ENCODE measurements at places on chromosomes 1 and 21. TPM values are rescaled to one million over a fixed set of nuclear protein-coding genes. Genes with fewer than 3 reads are reported as not detected.

The PRAMEF13 gene
- total RNA-seq, result not detected

The KIF21B gene
- 55.9 TPM for total RNA-seq

The HES2 gene
- total RNA-seq, result 1.1 TPM

The BNIPL gene
- 0.89 TPM for total RNA-seq

The UTP25 gene
- 11.3 TPM for total RNA-seq
